GM23338 (cell line): ENCODE measurements at places on chromosomes 6 and 20. TPM values are rescaled to one million over a fixed set of nuclear protein-coding genes. Genes with fewer than 3 reads are reported as not detected.

GRCh38 chr20:45366631-45367030 lies 3.7 kb downstream of the SYS1 start:
- no peaks in the 10 kb centered on the region for H3K36me3 ChIP-seq
- H3K27ac ChIP-seq = no peak overlapping the region
- H3K27me3 ChIP-seq = no peaks in the 10 kb centered on the region
- H3K4me1 ChIP-seq = peaks cover 6% of the 10 kb centered on the region
- no peak overlapping the region for H3K4me3 ChIP-seq
- DNase-seq = no peak

DNA sequence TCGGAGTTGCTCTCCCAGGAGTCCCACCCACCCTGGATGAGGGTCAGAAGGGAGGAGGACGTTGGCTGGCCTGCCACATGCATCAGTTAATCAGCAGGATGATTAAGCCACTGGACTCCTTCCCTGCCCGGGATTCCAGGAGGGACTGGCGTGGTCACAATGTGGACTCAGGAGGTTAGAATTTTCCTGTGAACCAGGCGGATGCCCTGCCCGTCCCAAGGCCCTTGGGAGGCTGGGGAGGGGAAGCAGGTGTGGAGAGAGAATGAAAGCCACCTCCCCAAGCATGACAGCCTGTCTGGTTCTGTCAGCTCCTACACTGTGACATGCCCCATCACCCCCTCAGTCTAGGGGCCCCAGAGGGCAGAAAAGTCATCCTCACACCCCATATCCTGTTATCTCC lies 11.6 kb upstream of the ITPR3 start:
- H3K4me3 ChIP-seq = no peak overlapping the region
- no peak overlapping the region for H3K27ac ChIP-seq

DNA sequence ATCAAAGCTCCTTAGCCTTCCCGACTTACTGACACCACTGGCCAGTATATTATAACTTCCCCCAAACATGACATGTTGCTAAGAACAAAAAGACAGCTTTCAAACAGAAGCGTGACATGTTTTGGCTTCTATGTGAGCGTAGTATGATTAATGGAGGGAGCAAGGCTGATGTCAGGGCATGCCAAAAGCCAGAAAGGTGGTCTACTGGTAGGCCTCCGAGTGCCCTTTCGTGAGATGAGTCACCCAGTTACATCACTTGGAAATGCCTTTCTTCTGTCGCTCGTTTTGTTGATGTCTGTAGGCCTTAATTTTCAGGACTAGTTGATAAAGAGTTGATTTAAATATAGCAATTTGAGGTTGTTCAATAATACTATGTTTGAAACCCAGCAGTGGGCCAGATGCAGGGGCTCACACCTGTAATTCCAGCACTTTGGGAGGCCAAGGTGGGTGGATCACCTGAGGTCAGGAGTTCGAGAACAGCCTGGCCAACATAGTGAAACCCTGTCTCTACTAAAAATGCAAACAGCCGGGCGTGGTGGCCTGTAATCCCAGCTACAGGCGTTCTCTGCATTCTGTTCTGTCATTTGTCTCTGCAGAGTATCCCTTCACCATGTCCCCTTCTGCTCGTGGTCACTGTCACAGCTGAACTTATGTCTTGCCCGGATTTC lies 53.3 kb downstream of the CNKSR3 start:
- H3K27ac ChIP-seq = no peak overlapping the region
- peaks cover 13% of the 10 kb centered on the region for H3K4me1 ChIP-seq
- no peak overlapping the region for H3K4me3 ChIP-seq
- no peaks in the 10 kb centered on the region for H3K27me3 ChIP-seq

DNA sequence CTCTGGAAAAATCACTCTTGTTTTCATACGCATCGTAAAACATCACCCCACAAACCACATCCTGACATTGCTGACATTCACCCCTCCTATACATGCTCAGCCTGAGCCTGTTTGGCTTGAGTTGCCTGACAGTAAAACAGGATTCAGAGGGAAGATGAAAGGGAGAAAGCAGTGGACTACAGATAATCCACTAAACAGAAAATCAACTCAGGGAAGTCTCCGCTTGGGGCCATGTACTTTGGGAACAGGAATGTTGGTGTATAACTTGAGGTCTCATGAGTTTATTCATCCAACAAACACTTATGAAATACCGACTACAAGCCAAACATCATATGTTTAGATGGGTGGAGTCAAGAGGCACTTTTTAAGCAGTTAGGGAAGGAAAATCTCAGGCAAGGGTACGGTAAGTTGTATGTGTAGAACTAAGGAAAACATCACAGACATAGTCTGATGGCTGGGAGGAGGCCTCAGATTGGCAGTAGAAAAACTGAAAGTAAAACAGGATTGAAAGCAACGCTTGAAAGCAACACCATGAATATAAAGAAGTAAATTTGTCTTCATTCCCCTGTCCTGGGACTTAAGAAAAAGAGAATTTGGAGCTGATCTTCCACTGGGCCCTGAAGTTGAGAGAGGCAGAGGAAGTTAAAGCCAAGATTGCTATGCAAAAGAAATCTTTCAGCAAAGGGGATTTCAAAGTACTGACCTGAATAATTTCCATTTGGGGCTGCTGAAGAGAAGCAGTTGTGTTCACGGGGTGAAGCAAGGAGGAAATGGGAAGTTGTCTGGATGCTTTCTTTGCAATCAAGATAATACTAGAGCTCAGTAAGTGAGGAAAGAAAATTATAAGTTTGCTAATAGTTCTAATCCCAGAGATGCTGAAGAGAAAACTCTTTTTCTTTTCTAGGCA lies 28.8 kb downstream of the PDE7B start:
- no peaks in the 10 kb centered on the region for H3K36me3 ChIP-seq
- H3K4me1 ChIP-seq = 0 out of 2 replicates have a peak, but pooled peaks cover 5% of the 10 kb centered on the region
- DNase-seq = no peak

GRCh38 chr6:170149681-170150589 lies 140.9 kb downstream of the DLL1 start:
- H3K27ac ChIP-seq = no peak overlapping the region
- no peak overlapping the region for H3K4me3 ChIP-seq
- no peaks in the 10 kb centered on the region; the same call in 1 of the 2 replicates for H3K4me1 ChIP-seq

GRCh38 chr6:83365931-83366330 lies 64.9 kb downstream of the ME1 start:
- no peak overlapping the region for H3K4me3 ChIP-seq
- no peaks in the 10 kb centered on the region for H3K4me1 ChIP-seq
- no peaks in the 10 kb centered on the region for H3K27me3 ChIP-seq
- DNase-seq = no peak
- no peaks in the 10 kb centered on the region for H3K36me3 ChIP-seq

The ULBP3 gene
- total RNA-seq = 3.3 and 4.2 TPM in 2 replicates

DNA sequence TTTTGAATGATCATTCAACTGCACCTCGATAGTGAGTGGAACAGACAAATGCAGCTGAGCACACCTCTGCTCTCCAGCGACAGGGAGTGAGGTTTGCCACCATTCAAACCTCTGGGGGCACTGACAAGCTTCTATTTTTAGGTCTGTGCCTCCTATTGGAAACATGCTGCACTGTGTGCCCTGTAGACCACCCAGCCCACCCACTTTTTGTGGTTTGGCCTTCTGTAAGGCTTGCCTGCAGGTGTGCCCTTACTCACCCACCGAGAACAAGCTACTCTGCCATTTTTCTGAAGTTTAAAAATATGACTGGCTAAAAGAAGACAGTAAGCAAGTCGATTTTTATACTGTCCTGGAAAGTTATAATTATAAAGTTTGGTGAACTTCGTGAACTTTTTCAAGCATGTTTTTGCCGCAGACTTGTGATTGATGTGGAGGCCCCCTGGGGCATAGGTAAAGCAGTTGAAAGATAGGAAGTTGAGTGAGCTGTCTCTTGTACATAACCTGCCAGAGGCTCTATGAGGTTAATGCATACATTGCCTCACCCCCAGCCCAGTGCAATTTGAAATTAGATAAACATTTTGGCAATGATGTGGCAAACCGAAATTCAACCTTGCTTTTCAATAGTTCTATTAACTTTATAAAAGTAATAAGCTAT lies 53.8 kb downstream of the ADGRG6 start:
- H3K27me3 ChIP-seq = no peaks in the 10 kb centered on the region
- no peaks in the 10 kb centered on the region for H3K36me3 ChIP-seq
- no peak overlapping the region for H3K27ac ChIP-seq
- no peak overlapping the region for H3K4me3 ChIP-seq
- peaks cover 5% of the 10 kb centered on the region; the same call in 1 of the 2 replicates for H3K4me1 ChIP-seq
- no peak for DNase-seq

DNA sequence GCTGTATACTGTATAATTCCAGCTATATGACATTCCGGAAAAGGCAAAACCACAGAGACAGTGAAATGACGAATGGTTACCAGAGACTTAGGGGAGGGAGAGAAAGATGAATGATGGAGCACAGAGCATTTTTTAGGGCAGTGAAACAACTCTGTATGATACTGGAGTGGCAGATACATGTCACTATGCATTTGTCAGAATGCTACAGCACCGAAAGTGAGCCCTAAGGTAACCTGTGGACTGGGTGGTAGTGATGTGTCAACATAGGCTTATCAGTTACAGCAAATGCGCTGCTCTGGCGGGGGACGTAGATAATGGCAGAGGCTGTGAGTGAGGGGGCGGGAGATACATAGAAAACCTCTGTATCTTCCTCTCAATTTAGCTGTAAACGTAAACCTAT lies 201.3 kb upstream of the SSTR4 start:
- no peaks in the 10 kb centered on the region for H3K27me3 ChIP-seq
- H3K4me3 ChIP-seq = no peak overlapping the region
- no peak overlapping the region for H3K27ac ChIP-seq
- no peaks in the 10 kb centered on the region for H3K4me1 ChIP-seq
- no peak for DNase-seq
- no peaks in the 10 kb centered on the region for H3K36me3 ChIP-seq

DNA sequence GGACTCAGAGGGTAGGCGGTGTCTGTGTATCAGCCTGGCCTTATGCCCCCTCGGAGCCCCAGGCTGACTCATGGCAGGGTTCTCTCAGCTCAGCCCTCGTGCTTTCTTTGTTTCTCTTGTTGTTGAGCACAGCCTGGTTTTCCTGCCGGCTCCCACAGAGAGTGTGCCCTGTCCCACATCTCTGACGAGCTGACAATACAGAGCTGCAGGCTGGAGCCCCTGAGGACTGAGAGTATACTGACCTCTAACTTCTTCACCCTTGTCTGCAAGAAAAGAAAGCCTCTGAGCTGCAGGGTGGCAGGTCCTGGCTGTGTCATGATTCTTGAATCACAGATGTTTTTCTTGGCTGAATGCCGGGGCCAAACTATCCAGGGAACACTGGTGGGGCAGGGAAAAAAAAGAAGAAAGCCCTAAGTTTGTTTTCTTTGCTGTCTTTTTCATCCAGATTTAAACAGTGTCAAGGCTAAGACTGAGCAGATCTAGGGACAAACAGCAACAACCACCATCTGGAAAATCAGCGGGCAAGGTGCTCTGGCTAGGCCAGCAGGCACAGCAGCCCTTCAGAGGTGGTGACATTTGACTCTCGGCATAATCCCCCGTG lies 63.3 kb upstream of the ZNF133 start:
- H3K4me1 ChIP-seq = peaks cover 12% of the 10 kb centered on the region
- H3K4me3 ChIP-seq = no peak overlapping the region
- no peaks in the 10 kb centered on the region for H3K27me3 ChIP-seq
- H3K27ac ChIP-seq = no peak overlapping the region

DNA sequence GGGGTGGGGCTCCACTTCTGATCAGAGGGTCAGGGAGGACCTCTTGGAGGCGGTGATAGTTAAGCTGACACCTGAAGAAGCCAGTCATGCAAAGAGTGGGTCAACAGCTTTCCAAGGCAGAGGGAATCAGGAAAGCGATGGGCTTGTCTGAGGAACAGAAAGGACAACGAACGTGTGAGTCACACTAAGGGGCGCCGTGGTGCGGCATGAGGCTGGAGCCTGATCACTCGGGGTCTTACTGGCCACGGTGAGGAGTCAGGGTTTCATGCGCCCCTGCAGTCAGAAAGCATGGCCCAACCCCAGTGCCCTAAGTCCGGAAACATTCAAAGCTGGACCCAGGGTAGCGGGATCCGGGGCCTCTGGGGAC lies 50.6 kb upstream of the SLC32A1 start:
- peak; percentile 60 for DNase-seq
- H3K4me3 ChIP-seq = peak overlapping the region; percentile 88
- H3K27me3 ChIP-seq = peaks cover 52% of the 10 kb centered on the region
- peaks cover 27% of the 10 kb centered on the region for H3K4me1 ChIP-seq
- no peak overlapping the region for H3K27ac ChIP-seq

DNA sequence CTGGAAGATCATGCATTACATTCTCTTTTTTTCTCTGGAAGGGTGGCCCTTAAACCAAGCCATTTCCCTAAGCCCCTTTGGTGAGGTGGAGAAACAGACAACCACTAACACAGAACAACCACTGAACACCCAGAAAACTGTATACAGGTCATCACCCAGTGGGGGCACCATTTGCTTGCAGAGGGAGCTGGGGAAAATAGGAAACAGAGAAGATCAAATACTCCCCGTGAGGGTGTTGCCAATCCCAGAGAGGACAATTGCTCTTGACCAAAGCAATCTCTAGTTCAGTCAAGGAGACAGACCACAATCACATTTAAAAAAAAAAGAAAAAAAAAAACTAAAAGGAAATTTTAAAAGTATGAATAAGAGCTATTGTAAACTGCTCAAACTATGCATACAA lies 865 bp upstream of the DAAM2 start:
- peaks cover 20% of the 10 kb centered on the region for H3K27me3 ChIP-seq
- H3K36me3 ChIP-seq = no peaks in the 10 kb centered on the region
- H3K27ac ChIP-seq = no peak overlapping the region
- no peak overlapping the region for H3K4me3 ChIP-seq
- H3K4me1 ChIP-seq = peaks cover 24% of the 10 kb centered on the region

- no peaks in the 10 kb centered on the region for H3K4me1 ChIP-seq
- H3K27me3 ChIP-seq = no peaks in the 10 kb centered on the region
- H3K36me3 ChIP-seq = no peaks in the 10 kb centered on the region
Observed at GRCh38 chr6:78561015-78561414, 306.3 kb upstream of the IRAK1BP1 start.

DNA sequence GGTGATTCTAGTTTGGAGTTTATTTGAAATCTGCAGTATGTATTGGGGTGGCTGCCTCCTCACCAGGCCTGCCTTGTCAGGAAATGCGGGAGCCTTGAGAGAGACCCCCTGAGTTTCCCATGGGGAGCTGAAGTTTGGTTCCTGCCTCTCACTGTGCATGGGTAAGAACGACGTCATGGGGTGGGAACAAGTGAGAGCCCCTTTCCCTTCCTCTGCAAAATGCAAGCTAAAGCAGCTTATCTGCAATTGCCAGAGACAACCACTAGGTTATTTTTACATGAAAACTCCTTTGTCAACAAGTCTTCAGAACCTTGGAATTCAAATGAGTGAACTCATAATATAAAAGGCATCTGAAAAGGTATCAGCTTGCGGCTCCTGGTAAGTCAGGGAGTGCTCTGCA lies 58.4 kb downstream of the TMEM170B start:
- H3K27ac ChIP-seq = no peak overlapping the region
- no peaks in the 10 kb centered on the region for H3K36me3 ChIP-seq
- no peaks in the 10 kb centered on the region for H3K27me3 ChIP-seq
- no peak overlapping the region for H3K4me3 ChIP-seq
- DNase-seq = peak; percentile 88

DNA sequence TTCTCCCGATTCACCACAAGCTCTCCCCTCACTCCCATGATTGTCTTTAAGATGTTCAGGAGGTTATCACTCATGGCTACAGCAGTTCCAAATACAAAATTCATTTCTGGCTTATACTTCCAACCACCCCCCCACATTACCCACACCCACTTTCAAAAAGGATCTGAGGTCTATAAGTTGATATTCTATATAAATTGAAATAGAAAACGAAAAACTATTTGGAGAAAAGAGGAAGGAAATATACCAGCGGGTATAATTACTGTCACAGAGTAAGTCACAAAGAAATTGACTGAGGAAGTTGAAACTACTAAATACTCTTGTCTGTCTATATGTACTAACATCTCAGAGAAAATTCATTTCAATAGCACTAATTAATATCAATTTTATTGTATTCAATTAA lies 112.7 kb upstream of the TNFAIP3 start:
- no peaks in the 10 kb centered on the region for H3K36me3 ChIP-seq
- no peak for DNase-seq
- H3K4me1 ChIP-seq = no peaks in the 10 kb centered on the region
- H3K27me3 ChIP-seq = no peaks in the 10 kb centered on the region
- H3K4me3 ChIP-seq = no peak overlapping the region
- no peak overlapping the region for H3K27ac ChIP-seq
